ENCODE measurements at places on chromosomes 5 and 9.

- DNase-seq = peak; percentile 40
Observed at GRCh38 chr5:143979044-143979690, 167.2 kb downstream of the HMHB1 start.

- peak; percentile 46 for DNase-seq
Observed at GRCh38 chr9:83432104-83432627, 106.0 kb downstream of the FRMD3 start.

- DNase-seq = no peak
Observed at GRCh38 chr5:134453016-134453415, 41.3 kb upstream of the CDKN2AIPNL start.

GRCh38 chr5:141208478-141208877 is at the start of gene PCDHB12:
Gene PCDHB12 (plus strand): TSS chr5:141208719. CDS start chr5:141208908, 189 bp downstream.
- peak; percentile 55 for DNase-seq

DNA sequence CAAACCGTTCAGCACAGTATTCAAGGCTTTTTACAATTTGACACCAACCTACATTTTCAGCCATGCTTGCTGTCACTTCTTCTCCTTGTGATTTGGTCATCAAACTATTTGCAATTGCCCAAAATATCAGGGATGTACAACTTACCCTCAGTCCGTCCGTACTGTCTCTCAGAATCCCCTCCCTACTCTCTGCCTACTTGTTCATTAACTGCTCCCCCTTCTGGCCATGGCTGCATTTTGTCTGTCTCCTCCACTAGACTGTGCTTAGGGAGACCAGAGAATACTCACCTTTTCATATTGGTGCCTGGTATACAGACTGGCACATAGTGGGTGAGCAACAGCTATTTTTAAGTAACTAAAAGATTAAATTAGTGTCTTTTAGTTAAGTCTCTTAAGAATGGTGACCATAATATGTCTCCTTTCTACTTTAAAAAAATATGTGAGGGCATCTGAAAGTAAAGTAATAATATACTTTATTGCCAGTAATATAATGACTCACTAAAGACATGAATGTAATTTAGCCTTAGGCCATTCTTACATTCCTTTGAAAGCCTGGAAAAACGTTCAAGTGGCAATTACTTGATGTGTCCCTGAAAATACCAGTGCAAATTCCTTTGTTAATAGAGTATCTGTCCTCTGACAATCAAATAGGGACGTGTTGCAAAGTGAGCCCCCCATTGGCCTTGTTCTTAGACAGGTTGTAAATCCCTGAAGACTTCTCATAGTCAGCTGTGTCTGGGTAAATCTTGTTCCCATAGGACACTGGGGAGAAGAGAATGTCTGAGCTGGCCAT is 27.8 kb downstream of the PRLR start:
- DNase-seq = peak; percentile 76

GRCh38 chr5:172881691-172882370 is 47.8 kb downstream of the ERGIC1 start:
- DNase-seq = peak; percentile 78

GRCh38 chr5:132310141-132310834 is 16.1 kb downstream of the SLC22A4 start:
- DNase-seq = peak; percentile 33

DNA sequence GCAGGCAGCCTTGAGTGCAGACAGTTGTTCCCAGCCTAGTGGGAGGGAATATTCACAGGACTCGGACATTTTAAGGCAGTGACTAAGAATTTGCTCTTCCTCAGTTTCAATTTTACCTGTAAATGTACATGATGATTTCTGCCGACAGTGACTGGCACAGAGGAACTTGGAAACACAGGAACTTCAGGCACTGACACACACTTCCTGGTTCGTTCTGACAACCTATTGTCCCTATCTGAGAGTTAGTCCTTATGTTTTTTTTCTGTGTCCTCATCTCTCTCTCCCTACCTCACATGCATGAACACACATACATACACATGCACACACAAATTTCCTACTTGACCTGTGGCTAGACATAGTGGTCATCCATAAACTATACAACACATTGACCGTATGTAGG is 89.4 kb upstream of the CD180 start:
- DNase-seq = no peak

GRCh38 chr5:177471610-177472356 is 1.7 kb downstream of the DBN1 start:
- peak; percentile 91 for DNase-seq

DNA sequence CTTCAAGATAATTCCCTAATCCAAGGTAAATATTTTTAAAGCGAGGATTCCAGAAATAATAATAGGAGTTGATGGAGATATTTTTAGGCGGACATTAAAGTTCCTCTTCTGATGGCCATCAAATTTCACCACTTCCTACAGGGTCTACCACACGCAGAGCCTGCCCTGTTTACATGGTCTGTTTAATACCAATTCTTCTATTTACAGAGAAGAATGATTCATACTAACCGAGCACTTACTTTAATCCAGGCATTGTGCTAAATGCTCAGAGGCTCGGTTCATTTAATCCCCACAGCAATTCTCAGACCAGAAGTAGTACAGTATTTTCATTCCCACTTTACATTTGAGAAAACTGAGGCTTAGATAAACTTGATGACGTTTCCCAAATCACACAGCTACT is 3.0 kb upstream of the ITGA1 start:
- no peak for DNase-seq

GRCh38 chr5:73380710-73381589 is 67.6 kb downstream of the FOXD1 start:
- no peak for DNase-seq

- DNase-seq = peak; percentile 7
Observed at GRCh38 chr5:116947691-116948528, 373.3 kb upstream of the SEMA6A start.

- no peak for DNase-seq
Observed at GRCh38 chr5:10730043-10730351, 31.0 kb downstream of the DAP start.

- peak; percentile 72 for DNase-seq
Observed at GRCh38 chr5:35478856-35479682, 138.6 kb upstream of the SPEF2 start.

- no peak for DNase-seq
Observed at GRCh38 chr5:180133971-180134508, 62.5 kb upstream of the RNF130 start.

- DNase-seq = no peak
Observed at GRCh38 chr5:117210796-117211195, 636.2 kb upstream of the SEMA6A start.

GRCh38 chr5:150789450-150789849 is 10.9 kb downstream of the SMIM3 start:
- no peak for DNase-seq

DNA sequence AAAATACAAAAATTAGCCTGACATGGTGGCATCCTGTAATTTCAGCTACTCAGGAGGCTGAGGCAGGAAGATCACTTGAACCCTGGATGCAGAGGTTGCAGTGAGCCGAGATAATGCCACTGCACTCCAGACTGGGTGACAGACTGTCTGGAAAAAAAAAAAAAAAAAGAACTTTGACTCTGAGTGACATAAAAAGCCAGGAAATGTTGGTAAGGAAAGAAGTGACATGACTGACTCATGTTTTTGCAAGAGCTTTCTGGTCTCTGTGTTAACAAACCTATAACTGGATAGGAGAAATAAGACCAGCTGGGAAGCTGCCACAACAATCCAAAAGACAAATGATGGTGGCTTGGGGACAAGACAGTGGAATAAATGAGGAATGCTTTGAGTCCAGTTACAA is 272.1 kb downstream of the HINT1 start:
- DNase-seq = no peak

GRCh38 chr9:120692901-120693699 is 21.2 kb downstream of the MEGF9 start:
- DNase-seq = peak; percentile 57
